ENCODE measurements at places on chromosomes 4 and X.

GRCh38 chrX:69138512-69138911 is 26.7 kb downstream of the PJA1 start:
- no peak for DNase-seq

- DNase-seq = no peak
Measured at GRCh38 chrX:103378990-103379389, 2.7 kb downstream of the BEX3 start.

GRCh38 chrX:134634691-134635090 is 23.6 kb downstream of the PLAC1 start:
- DNase-seq = no peak

- DNase-seq = no peak
Measured at GRCh38 chr4:1092026-1092982, 21.1 kb downstream of the RNF212 start.

DNA sequence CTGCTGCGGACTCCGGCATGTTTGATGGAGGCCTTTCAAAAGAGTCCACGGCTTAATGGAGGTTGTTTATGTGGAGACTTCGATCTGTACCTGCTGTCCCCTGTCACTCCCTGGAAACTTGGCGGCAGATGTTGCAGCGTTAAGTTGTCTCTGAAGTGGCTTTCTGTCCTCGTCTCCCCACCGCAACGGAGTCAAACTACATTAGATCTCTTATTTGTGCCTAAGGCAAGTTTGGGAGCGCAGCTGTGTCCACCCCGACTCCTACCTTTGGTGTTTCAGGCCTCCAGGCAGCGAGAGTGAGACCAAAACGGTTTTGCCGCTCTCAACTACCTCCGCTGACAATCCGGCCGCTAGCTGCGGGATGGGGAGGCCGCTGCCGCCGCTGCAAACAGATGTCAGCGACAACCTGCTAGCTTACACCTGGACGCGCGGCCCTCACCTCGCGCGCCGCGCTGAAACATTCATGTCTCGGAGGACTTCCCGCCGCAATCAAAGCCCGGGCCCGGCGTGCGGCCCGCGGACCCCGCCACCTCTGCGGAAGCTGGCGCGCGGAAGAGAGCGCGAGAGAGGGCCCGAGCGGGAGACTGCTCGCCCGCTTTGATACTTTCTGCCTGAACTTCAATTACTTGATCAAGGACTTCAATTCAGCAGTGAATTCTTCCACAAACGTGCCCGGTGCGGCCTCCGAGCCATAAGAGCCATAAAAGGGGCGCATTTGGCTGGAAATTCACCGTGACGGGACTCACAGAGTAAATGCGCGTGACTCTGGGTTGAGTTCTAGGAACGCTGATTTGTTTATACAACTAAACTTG is 108.4 kb downstream of the ANTXR2 start:
- no peak for DNase-seq

- DNase-seq = peak; percentile 37
Measured at GRCh38 chrX:10633722-10634121, 13.3 kb upstream of the MID1 start.

GRCh38 chrX:43750248-43750676 is 94.2 kb downstream of the MAOA start:
- DNase-seq = peak; percentile 13

Measured in hematopoietic multipotent progenitor cell (in vitro differentiated cells).